ENCODE measurements at places on chromosomes 4 and X.

DNA sequence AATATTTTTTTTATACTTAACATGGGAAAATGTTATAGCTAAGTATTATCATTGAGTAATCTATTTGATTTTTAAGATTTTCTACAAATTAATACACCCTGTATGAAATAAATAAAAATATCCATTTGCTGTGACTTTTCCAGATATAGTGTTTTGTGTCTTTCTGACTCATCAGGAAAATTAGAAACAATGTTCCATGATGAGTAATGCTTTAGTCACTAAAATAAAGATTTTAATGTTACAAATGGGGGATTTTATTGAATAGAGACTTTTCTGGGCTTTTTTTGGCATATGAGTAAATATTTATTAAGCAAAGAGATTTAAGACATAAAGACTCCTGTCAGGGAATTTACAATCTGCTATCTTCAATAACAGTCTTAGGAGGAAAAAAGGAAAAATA is 279.2 kb upstream of the NOCT start:
- ATAC-seq: no peak

- no peak for ATAC-seq
Measured at GRCh38 chrX:118961866-118962560, 12.4 kb upstream of the LONRF3 start.

DNA sequence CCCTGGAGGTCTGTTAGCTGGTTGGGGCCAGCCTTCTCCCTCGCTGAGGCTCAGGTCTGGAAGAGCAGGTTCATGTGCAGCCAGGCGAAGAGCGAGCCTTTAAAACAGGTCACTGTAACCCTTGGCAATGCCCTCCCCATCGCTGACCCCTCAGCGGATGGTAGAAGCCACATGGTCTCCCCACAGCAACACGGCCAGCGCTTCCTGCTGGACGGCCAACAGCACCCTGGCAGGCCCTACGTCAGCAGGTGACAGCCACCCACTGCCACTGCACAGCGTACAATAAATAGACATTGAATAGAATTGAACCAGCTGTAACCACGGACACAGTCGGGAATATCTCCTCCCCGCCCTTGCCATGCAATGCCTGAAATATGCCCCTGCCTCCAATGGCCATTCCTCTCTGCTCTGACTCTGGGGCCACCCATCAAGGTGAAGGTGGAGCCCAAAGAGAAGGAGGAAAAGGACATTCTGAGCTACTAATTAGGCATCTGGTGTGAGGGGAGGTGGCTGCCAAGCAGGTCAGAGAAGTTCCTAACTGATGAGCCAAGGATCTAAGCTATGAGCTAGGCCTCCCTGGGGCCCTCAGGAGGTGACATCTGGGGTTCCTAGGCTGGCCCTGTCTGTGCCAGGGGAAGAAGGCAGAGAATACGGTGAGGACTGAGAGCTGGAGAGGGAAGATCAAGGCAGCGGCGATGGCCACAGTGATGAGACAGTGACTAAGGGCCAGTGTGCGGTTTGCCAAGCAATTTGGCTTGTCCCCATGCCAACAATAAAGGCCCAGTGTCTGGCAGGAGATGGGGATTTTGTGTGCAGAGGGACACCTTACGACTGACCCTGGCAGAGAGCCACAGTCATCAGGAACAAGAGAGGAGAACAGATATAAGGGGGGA is 202.3 kb downstream of the BCOR start:
- ATAC-seq: no peak

DNA sequence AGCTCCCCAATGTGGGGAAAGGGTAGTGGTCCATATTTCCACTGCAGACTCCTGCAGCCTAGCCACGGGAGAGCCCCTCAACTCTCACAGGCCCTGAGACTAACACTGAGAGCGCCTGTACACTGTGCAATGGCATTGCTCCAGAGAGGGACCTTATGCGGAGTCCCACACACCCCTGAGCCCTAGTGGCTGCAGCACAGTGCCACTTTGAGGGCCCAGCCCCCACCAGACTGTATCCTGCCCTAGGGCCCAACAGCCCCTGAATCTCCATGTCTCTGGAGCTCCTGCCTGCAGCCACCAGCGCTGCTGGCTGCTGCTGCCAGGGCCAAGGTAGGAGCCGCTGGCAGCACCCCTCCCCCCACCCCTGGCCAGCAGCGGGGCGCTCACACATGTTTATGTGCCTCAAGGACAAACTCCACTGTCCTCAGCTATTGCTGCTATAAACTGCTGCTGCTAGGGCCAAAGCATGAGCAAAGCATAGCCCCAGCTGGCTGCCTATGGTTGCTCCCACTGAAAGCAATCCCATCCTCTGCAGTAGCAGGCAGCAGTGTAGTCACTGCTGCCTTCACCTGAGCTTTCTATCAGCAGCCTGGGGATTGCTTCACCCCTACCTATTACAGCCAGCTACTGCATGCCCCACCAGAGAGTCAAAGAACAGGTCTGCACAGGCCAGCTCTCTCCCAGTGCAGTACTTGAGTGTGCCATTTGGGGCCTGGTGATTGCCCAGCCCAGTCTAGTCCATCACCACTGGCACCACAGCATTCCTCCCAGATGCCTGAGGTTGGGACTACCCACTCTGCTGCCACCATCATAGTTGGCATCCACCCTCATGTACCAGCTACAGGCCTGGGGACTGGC is 24.3 kb downstream of the TMEM154 start:
- ATAC-seq: no peak

GRCh38 chrX:41733939-41734338 is 10.0 kb downstream of the GPR82 start:
- ATAC-seq: peak; percentile 87

GRCh38 chrX:37759351-37759750 is 20.5 kb upstream of the CYBB start:
- ATAC-seq: no peak

- ATAC-seq: no peak
Measured at GRCh38 chr4:41299486-41299885, 42.8 kb downstream of the UCHL1 start.

GRCh38 chr4:77157859-77158486 is 966 bp downstream of the CCNG2 start:
- peak; percentile 7 for ATAC-seq

- no peak for ATAC-seq
Measured at GRCh38 chrX:5976332-5976731, 252.3 kb downstream of the NLGN4X start.

DNA sequence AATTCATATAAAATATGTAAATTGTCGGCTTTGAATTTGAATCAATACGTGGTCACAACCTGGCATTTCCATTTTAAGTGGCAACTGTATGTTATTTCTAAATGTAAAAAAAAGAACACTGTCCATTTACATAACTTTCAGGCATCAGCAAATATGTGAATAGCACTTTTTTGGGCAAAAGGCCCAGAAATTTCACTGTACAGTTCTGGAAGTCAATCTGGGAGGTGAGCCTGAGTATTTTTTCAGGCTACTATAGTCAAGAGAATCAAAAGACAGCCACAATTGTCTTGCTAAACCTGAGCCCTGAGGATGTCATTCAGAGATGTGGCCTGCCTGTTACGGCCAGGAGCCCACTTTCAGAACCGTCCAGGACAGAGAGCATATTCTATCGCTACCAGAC is 543.9 kb upstream of the MAGEB2 start:
- no peak for ATAC-seq

Data from activated CD4-positive, CD25-positive, alpha-beta regulatory T cell treated with anti-CD3 and anti-CD28 coated beads, Interleukin-2, amount 50 U/mL, for 24 hours (primary cell).